AML-193 (cell line): ENCODE measurements at places on chromosomes 4 and X.

DNA sequence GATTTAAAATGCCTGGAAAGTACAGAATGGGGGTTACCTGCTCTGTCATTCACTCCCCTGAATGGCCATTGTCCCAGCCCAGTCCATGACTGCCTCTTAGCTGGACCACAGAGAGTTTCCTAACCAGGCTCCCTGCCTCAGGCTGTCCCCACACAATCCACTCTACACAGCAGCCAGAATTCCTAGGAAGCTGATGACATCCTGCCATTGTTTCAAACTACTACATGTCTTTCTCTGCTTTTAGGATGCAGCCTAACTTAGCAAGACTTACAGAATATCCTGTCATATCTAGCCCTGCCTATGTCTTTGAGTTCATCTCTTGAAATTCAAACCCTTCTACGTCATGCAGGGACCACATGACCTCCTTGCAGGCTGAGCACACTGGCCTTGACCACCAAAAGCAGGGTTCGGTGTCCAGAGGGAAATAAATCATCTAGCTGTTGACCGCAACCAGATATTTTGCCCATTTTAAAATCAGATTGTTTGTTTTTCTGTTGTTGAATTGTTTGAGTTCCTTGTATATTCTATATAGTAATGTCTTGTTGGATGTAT lies 16.1 kb upstream of the CRMP1 start:
- DNase-seq = no peak

- peak; percentile 70 for DNase-seq
These were observed at the start of gene MAGED1 for GRCh38 chrX:51892921-51893745. TSS of gene MAGED1 (plus strand) at chrX:51893623. CDS start at chrX:51894305, 682 bp downstream.

DNA sequence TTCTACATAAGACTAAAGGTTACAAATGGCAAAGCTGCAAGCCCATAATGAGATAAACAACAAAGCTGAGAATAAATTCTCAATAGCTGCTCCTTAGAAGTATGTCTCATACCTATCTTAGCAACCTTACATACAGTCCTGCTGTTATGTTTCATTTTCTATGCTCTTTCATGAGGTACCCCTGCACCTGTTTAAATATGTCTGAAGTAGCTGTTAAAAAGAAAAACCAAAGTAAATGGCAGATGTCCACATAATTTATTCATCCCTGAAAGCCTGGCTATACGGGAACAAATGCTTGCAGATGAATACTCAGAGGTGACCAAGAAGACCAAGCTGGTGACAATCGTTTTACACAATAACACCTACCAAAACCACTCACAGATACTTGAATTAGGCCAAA lies 22.5 kb downstream of the PPA2 start:
- no peak for DNase-seq

DNA sequence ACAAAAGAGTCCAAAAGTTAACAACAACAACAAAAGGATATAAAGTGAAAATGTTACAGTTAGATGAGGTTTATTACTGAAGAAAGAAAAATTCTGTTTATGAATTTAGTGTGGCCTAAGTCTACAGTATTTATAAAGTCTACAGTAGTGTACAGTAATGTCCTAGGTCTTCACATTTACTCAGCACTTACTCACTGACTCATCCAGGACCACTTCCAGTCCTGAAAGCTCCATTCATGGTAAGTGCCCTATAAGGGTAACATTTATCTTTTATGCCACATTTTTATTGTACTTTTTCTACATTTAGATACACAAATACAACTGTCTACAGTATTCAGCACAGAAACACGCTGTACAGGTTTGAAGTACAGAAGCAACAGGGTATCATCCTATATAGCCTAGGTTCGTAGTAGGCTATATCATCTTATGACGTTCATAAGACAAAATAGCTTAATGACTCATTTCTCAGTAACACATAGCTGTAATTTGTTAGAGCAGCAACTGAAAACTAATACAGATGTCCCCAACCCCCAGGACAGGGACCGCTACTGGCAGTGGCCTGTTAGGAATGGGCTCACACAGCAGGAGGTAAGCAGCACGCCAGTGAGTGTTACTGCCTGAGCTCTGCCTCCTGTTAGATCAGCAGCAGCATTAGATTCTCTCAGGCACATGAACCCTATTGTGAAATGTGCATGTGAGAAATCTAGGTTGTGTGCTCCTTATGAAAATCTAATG lies 61.3 kb downstream of the CENPC start:
- DNase-seq = no peak

- no peak for DNase-seq
These were observed 20.5 kb downstream of the AKAP4 start for GRCh38 chrX:50180073-50180940.

DNA sequence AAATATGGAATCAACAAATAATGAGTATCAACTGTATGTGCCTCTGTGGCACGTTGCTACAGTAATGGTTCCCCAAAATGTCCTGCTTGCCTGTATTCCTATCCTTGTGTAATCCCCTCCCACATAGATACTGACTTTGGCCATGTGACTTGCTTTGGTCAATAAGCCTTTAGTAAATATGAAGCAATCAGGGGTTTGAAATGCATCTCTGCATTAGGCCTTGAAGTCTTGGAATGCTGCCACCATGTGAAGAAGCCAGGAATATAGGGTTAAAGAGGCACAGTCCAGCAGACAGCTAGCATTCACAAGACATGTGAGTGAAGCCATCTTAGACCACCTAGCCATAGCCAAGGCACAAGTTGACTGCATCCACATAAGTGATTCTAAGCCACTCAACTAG lies 190.9 kb downstream of the GABRB1 start:
- no peak for DNase-seq

DNA sequence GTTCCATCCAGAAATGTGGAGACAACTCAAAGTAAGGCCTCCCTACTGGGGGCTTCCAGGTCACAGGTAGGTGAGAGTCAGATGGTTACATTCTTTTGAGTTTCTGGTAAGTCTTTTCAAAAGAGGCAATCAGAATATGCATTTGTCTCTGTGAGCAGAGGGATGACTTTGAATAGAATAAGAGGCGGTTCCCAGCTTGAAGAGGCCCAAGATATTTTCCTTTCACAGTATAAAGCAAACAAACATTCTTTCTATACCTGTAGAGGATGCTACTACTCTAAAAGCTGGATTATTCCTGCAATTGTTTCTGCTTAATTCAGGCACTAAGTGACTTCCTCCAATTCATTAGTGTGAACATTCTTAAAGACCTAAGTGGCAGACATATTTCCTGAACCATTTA lies 44.4 kb downstream of the DIAPH2 start:
- DNase-seq = no peak

GRCh38 chr4:93313197-93313596 lies 515.4 kb upstream of the ATOH1 start:
- DNase-seq = no peak

DNA sequence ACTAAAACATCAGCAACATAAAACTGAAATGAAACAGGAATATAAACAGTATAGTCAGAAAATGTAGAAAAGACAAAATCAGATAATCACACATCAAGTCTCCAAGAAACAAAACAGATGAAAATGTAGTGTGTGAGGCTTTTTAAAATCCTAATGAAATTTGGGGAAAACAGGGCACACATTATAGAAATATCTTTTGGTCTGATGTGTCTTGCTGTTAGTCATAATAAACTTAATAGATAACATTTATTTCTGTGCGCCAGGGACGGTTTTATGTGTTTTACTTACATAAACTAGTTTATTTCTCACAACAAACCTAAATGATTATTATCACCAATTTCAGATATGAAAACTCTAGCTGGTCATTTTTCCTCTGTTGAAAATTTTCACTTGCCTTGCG lies 293.9 kb upstream of the GATB start:
- no peak for DNase-seq

GRCh38 chr4:184457535-184458249 lies 16.7 kb downstream of the IRF2 start:
- no peak for DNase-seq

DNA sequence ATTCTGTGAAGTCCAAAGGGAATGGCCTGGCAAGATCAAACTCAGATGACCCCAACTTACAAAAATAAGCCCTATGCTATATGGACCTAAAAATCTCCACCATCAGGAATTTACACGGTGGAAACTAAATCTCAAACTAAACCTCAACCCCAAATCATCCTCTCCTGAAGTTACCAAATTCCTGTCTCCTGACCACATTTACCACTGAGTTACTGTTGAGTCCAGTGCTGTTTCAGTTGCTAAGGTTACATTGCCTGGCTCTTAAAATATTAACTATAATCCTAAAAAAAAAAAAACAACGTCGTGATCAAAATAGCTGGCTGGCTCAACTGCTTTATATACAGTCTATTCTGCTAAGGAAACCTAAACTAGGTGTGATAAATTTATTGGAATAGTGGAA lies 315.2 kb upstream of the SLIT2 start:
- no peak for DNase-seq

- DNase-seq = no peak
These were observed 104.7 kb downstream of the GATB start for GRCh38 chr4:151656058-151656457.

- no peak for DNase-seq
These were observed 38.2 kb downstream of the FHL1 start for GRCh38 chrX:136185401-136186022.

- DNase-seq = no peak
These were observed 99.7 kb downstream of the FIP1L1 start for GRCh38 chr4:53477038-53477565.

- DNase-seq = no peak
These were observed 85.2 kb upstream of the CLCN4 start for GRCh38 chrX:10071451-10072144.

DNA sequence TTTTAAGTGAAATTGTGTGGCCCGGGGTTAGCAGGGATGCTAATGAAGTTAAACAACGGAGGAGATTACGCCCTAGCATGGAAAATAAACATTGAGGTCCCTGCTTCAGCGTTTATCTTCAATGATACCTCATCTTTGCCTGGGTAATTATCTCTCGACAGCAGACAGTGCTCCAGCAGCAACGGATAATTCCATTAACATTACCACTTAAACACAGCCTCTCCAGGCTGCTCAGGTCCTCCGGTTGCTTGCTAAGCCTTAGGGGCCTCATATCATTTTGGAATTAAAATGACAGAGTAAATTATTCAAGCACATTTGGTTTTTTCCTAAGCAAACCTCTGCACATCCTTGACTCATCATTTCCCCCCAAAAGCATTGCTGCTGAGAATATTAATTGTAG lies 281.5 kb upstream of the KLF3 start:
- no peak for DNase-seq

DNA sequence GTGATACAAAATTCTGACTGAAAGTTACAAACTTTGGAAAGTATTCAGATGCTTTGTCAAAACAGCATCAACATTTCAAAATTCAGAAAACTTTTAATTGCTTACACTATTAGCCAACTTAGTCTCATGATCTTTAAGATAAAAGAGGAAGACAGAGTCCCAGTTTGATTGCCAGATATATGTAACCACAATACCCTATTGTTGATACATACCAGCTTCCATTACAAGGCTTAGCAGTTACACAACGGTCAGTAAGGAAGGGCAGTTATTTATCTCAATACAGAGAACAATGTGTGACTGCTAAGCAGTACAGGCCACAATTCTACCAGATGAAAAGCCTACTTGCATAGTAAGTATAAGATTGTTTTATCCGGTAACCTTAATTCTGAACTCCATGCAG lies 138.4 kb downstream of the SPANXN3 start:
- peak; percentile 46 for DNase-seq

- no peak for DNase-seq
These were observed 33.1 kb upstream of the CDKN2AIP start for GRCh38 chr4:183411291-183411861.
